Stimulated activated CD4-positive, alpha-beta T cell treated with anti-CD3 and anti-CD28 coated beads, Interleukin-1b, Interleukin-23, amount 100 ng/mL, for 1 hour (primary cell): ENCODE measurements at places on chromosomes 6 and 20.
A peak's percentile ranks its signal among the peaks of the same experiment; 100 is the strongest.

DNA sequence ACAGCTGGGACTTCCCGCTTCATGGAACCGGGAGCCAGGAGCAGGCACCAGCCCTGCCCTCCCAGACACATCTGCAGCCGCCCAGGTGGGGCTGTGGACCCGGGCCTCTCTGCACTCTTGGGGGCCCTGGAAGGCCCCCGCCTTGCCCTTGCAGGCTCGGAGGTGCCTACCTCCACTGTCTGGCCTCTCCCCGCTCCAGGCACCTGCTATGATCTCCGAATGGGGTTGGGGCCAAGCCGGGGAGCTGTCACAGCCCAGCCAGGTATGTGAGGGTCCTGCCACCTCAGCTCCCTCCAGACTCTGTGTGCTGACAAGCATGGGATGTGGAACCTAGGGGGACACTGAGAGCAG is 54.0 kb downstream of the GMDS start:
- no peak for DNase-seq

GRCh38 chr6:135323202-135323668 is 142.1 kb downstream of the MYB start:
- no peak for DNase-seq

DNA sequence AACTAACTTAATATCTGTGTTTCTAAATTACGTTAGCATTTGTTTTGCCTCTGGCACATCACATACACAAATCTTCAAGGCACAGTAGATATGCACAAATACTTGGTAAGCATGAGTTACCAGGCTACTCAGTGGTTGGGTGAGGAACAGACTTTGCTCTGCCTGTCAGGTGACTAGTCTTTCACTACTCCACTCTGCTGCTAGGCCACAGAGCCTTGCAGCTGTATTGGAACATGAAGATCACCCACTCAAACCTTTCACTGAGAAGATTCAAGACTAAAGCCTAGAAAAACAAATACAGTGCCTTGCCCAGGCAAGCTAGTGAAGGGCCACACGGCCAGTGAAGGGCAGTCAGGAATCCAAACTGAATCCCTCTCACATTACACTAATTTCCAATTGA is 47.0 kb downstream of the DTNBP1 start:
- DNase-seq: no peak

- DNase-seq: no peak
Observed at GRCh38 chr6:154245506-154245905, 111.1 kb downstream of the IPCEF1 start.

GRCh38 chr6:43724354-43724753 is 36.8 kb upstream of the MRPS18A start:
- DNase-seq: no peak

DNA sequence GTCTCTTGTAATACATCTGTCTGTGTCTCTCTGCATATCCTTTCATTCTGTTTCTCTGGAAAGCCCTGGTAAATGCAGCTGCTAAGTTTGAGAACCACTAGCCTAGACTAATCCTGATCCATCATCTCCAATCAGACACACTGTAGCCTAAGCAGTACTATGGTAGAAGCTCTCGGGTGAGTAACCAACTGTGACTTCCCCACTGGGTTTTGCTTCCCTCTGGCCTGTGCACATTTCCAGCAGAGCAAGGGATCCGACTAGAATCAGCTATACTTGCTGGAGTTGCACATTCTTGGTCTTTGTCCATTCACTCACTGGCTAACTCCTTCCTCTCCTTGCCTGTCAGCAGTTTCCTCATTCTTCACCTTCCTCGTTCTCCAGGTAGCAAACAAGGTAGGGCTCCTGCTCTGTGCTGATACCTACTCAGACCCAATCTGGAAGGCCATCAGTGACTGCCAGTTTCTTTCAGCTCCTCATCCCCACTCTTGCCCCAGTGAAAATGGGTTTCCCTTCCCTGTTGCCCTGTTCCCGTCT is 184.2 kb downstream of the PLCB4 start:
- DNase-seq: no peak

- no peak for DNase-seq
Observed at GRCh38 chr6:131669891-131670290, 31.3 kb downstream of the OR2A4 start.

GRCh38 chr6:44779130-44779826 is 391.8 kb downstream of the CDC5L start:
- no peak for DNase-seq

GRCh38 chr6:16633961-16634360 is 127.3 kb downstream of the ATXN1 start:
- DNase-seq: no peak

DNA sequence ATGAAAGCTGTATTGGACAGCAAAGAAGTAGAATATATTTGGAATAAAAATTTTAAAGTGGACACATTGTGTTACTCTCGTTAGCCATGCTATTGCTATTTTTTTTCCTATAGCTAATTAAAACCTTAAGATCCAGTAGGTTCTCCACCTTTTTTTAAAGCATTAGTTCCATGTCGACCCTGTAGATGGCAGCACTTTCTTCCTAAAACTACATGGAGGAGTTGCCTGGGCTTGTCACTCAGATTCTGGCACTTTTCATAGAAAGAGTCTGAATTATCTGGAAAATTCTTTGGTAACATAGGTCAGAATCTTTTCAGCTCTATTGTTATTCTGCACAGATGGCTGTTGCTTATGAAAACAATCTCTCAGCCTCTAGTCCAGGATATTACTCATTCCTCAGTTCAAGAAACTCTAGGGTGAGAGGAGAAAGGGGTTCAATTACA is 42.0 kb upstream of the ESR1 start:
- no peak for DNase-seq

DNA sequence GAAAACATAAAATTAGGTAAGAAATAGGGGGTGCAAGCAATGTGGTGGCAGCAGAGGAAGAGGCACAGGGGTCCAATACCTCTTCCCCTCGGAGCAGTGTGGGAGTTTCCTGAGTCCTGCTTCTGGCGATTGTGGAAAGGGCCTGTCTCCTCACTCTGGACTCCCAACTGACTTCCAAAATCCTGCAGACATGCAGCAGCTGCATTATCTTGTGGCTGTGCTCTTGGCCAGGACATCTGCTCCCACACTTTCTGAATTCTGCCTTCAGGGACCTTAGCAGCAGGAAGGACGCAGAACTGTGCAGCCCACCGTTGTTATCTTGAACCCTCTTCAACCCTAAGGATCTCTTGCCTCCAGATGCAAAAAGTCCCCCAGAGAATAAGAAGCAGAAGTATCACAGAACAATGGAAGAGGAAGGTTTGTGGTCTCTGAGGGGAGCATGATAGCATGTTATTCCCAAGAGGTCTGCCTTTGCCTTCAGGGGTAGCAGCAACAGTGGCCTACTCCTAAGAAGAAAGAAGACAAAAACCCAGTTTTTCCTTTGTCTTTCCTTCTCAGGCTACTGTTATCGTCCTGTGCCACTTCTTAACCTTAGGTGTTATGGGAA is 102.5 kb upstream of the EMILIN3 start:
- no peak for DNase-seq

- DNase-seq: no peak
Observed at GRCh38 chr6:170416303-170416702, 109.7 kb downstream of the FAM120B start.

- DNase-seq: no peak
Observed at GRCh38 chr6:27558028-27558724, 85.3 kb upstream of the ZNF184 start.

DNA sequence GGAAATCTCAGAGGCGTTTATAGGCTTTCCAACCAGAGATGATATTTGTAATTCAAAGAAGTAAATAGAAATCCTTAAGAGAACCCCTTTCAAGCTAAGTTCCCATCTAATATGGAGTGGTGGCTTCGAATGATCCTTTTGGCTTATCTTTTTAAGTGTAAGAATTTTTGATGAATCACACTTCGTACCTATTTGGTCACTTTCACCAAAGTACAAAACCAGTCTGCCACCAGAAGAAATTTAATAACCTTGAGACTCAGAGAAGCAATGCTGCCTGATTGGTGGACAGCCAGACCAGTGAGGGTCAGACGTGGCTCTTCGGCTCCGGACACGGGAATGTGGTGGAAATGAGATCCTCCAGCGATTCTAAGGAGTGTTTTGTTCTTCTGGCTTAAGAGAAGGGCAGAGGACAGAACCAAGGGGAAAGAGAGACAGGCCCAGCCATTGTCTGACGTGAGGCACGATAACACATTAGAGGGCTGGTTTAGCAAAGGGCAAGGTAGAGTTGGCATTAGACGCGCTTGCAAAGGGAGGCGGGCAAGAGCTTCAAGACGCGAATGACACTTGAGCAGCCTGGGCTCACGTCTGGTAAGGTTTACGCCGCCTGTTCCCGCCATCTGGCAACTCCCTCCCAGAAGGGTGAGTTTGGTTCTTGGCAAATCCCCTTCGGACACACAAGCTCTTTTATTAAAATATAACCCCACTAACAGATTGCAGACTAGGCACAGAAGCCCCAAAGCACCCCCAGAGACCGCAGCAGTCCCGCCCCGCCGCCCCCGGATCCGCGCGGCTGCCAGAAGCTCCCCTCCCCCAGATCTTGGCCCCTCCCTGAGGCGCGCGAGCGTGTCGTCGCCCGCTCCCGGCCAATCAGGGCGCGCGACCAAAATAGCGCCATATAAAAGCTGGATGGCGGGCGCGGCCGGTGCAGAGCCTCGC is 50.0 kb upstream of the EZR start:
- peak; percentile 95 for DNase-seq

- no peak for DNase-seq
Observed at GRCh38 chr6:167906899-167907298, 80.2 kb downstream of the AFDN start.
